T follicular helper cell (primary cell): ENCODE measurements at places on chromosomes 2 and 18.

DNA sequence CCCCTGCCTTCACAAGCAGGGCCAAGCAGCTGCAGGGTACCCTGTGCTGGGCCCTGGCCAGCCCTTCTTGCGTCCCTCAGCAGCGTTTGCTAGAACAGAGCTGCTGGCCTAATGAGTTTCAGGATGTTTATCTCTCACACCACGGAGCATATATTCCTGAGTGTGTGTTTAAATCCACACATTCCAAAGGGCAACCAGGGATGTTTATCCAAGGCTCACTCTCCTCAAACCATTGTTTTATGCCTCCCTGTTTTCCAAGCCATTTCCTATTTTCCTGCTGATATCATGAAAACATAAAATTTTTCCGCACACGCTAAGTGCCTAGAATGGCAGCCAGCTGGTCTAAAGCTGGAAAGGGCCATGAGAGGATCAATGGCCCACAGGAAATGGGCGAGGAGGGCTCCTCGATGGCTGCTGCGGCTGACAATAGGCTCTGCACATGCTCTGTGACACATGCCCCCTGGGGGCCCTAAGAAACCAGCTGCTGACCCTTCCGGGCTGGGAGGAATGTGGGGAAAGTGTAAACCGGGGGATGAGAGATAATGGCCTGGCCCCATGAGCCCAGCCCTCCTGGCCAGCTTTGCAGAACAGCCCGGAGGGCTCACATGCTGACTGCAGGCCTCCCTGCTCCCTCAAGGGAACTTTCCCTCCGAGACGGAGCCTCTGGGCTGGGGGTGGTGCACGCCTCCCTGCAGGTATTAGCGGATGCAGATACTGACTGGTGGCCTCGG lies 194.0 kb downstream of the NDUFA10 start:
- no peak for DNase-seq

DNA sequence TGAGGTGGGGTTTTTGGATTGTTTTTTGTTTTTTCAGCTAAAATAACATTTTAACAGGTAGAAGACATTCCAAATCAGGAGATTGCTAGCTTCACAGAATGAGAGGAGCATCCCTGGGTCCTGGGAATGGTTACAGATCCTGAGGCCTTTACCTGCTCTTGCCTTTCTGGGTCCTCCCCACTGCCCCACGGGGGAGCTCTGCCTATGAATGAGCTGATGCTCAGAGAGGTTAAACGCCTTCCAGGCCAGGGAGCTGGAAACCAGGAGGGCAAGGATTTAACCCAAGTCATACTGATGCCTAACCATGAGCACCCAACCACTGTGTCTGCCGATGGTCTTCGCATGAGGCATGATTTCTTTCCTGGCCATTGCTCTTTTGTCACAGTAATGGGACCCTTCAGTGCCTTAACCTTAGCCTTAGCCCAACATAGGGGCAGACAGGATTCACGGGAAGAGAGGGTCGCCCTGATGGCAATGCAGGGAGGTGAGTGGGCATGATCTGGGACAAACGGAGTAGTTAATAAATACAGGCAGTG lies 16.1 kb downstream of the MOCOS start:
- no peak for DNase-seq

GRCh38 chr2:217958206-217958883 lies 44.5 kb downstream of the TNS1 start:
- DNase-seq: no peak

- no peak for DNase-seq
These were observed 19.4 kb upstream of the NMUR1 start for GRCh38 chr2:231549446-231550239.

DNA sequence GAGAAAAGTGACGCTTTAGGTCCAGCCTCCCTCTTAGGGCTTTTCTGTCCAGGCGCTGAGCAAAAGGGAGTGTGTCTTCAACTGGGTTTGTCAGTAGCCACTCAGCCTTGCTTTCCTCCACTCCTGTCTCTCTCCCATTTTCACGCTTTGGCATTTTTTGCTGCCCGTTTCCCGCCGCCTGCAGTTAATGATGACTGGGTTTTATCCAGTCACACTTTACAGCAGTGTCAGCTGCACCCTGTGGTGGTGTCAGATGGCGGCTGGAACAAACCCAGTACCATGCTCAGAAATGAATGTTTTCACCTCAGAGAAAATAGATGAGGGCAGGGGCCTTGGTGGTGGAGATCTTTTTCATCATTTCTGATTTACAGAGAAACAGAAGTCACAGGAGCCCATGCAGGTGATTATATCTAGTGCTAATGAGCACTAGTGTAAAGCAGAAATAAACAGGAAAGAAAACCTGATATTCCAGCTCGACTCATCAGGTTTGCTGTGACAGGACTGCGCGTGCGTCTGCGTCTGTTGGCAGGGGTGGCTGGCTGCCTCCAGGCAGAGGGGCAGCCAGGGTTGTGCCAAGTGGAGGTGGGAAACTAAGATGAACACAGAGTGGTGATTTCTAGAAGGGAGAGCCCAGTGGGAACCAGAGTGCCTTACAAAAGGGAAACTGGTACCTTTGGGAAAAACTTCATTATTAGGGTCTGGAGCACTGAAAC lies 139.9 kb downstream of the TANC1 start:
- no peak for DNase-seq

DNA sequence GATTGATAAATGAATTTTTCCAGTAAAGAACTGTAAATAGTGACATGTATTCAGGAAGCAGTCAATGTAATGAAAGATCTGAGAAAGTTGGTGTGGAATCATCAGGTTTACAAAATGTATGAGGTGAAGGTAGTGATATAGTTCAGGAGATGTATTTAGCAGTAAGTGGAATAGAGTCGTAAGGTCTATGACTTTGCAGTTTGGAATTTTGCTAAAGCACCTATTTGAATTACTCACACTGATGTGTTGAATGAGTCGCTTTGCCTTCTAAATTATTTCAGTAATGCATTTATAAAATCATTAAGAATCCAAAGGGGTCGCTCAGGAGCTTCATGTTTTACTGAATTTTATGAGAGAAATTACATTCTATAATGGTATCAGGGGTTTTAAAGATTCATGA lies 713.7 kb downstream of the DSC3 start:
- no peak for DNase-seq

- DNase-seq: no peak
These were observed 32.4 kb upstream of the VIT start for GRCh38 chr2:36663851-36664695.

- no peak for DNase-seq
These were observed 8.7 kb upstream of the SERPINB13 start for GRCh38 chr18:63578357-63578958.

GRCh38 chr18:9750606-9751304 lies 42.7 kb downstream of the RAB31 start:
- DNase-seq: no peak

DNA sequence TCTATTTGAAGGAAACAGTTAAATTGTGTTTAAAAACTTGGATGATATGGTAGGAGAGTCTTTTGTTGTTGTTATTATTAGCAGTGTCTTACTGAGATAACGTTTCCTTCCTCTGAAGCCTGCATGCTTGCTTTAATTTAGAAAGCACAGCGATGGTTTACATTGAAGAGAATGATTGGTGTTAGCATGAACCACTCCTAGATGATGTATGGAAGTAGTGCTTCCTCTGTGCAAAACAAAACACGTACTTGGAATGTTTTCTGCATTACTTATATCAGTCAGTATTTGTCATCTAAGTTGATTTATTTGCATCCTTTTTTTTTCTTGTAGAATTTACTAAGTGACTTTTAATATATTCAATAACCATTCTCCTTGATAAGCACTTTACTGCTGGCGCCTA lies 89.0 kb downstream of the UGGT1 start:
- no peak for DNase-seq

DNA sequence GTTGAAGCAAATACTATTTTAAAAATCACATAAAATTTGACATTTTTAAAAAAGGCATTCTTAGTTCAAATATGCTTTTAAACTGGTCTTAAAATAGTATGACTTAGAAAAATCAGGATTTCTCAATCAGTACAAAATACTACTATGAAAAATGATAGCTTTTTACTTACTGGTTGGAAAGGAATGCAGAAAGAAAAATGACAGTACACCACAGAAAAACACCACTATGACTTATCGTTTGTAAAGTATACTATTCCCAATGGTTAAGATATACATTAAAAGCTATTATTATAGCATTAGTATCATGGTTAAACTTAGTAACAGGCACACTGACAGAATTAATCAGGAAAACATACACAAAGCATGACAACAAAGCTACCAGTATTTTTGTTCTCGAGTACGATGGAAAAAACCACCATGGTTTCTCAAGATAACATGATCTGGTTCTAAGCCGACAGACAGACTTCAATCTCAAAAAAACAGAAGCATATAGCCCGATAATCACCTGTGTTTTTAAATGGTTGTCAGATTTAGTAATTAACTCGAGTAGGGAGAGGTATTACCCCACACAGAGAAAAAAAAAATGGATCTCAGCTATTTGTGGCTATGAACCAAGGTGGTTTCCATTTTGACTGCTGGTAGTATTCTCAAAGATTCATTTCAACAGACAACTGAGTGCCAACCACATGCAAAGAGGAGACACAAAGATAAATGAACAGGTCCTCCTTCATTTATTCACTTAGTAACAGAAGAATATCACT lies 39.1 kb downstream of the CUL3 start:
- no peak for DNase-seq

- peak; percentile 21 for DNase-seq
These were observed 512.9 kb upstream of the ACVR2A start for GRCh38 chr2:147331790-147332419.

GRCh38 chr2:191833356-191833755 lies 13.5 kb downstream of the CAVIN2 start:
- no peak for DNase-seq

GRCh38 chr2:233082222-233082930 lies 22.2 kb downstream of the INPP5D start:
- DNase-seq: no peak

DNA sequence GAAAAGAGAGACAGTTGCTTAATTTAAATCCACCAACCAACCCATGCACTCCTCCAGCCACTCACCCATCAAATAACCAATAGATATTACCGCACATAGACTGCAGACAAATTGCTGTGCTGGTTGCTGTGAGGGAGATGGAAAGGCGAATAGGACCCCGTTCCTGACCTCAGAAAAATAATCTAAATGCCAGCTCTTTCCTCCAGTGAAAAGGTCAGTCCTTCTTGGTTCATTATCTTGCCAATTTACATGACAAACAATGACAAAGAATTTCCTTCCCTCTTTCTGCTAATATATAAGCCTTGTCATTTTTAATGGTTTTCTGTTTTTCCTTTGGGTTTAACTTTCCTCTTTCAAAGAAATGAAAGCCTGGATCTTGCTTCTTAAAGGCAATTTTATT lies 61.6 kb downstream of the MEP1B start:
- DNase-seq: no peak

DNA sequence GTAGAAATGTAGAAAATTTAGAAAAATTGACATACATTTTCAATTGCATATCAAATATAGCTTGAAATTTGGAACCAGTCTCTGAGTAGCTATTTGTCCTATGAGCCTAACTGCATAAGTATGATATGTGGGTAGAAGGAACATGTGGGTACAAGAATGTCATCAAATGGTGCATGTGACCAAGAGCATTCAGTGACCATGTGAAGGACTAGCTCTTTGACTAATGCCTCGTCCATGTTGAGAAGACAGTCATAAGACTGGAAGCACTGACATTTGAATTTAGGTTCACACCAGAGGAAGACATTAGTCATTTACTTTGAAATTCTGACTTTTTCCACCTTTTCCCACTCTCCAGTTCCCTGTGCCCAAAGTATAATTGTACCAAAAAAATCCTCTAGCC lies 12.6 kb downstream of the MRPL44 start:
- no peak for DNase-seq

DNA sequence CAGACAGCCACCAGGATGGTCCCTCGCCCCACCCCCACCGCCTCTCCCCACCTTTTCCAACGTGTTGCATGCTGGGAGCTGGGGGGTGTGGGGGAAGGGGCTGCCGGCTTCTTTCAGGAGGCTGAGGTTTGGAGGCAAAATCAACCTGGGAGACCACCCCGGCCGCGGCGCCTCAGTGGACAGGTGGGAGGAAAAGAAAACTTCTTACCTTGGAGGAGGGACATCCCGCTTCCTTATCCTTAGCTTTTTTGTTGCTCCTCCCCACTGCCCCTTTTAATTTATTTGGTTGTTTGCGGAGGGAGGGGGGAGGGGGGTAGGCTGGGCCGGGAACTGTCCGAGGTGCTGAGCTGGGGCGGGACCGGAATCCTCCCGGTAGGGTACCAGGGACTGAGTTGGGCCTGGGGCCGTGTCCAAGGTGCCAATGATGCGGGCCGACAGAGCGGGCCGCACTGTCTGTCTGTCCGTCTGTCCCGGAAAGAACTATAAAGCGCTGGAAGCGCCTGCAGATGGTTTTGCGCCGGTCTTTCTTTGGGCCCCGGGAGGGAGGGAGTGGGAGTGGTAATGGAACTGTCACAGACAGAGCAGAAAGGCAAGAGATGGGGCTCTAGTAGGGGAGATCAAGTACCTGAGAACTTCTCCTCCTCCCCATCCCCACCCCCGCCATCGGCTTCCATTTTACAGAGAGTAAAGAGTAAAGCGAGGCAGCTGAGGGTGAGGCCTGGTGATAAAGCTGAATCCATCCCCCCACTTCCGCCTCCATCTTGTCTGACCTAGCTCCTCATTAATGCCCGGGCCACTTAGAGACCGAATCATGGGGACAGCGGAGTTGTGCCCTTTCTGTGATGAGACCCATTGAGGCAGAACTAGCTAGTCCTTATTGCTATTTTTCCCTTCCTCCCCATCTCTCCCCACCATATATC lies 2.4 kb downstream of the CDK5R2 start:
- no peak for DNase-seq

GRCh38 chr2:157991932-157992331 lies 109.7 kb upstream of the UPP2 start:
- no peak for DNase-seq

GRCh38 chr18:62612776-62613175 lies 90.0 kb downstream of the ZCCHC2 start:
- DNase-seq: no peak

DNA sequence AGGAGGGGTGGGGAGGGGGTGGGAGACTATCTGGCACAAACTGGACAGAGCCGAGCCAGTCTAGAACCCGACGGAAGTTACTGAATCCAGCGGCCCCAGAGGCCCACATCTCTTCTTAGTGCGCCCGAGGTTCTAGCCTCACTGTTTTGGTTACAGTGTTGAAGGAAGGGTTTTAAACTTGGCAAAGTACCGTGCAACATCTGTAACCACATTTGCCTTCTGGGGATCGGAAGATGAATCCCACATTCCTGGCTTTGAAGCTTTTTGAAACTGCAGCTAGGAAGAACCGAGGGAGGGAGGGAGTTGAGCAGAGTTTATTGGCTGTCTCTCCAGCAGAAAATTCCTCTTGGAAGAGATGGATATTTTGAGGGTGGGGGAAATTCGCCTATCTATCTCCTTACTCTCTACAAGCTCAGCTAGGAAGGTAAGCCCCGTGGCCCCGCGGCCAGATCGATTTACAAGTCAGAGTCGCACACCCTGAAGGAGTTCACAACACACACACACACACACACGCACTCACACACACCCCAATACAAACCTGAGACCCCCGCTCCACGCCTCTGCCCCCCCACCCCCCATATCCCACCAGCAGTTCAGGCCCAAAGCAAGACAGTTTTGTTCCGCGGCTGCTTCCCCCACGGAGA lies 1.0 kb downstream of the ACVR1 start:
- DNase-seq: no peak
